ENCODE measurements at places on chromosomes 7 and 10.

DNA sequence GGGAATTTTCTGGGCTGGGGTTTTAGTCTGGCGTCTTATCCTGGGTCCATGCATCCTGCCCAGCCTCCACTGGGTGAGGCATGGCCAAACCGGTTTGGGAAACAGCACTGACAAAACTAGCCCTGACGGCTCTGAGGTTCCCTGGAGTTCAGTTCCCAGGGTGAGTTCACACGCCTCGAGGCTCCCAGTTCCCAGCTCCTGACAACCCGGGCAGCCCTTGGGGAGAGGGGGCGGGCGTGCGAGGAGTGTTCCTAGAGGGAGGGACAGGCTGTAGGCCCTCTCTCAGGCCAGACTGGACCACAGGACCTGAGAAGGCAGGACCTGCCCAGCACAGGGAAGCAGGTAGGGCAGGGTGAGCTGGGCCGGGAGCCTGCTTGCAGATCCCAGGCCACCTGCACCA, 82.3 kb upstream of the PPIF start:
- no peaks in the 10 kb centered on the region for H3K36me3 ChIP-seq
- H3K4me1 ChIP-seq = peaks cover 48% of the 10 kb centered on the region
- H3K27ac ChIP-seq = peak overlapping the region; percentile 59
- no peaks in the 10 kb centered on the region for H3K27me3 ChIP-seq

- H3K27me3 ChIP-seq = no peaks in the 10 kb centered on the region
- H3K27ac ChIP-seq = peak overlapping the region; percentile 96
- H3K4me3 ChIP-seq = peak overlapping the region; percentile 79
- no peaks in the 10 kb centered on the region for H3K36me3 ChIP-seq
- DNase-seq = no peak
- H3K4me1 ChIP-seq = peaks cover 79% of the 10 kb centered on the region
These were observed 1.2 kb downstream of the BRI3 start for GRCh38 chr7:98282703-98283102.

GRCh38 chr7:105896407-105896911, 20.1 kb upstream of the ATXN7L1 start:
- no peaks in the 10 kb centered on the region for H3K36me3 ChIP-seq
- H3K27me3 ChIP-seq = no peaks in the 10 kb centered on the region
- H3K4me3 ChIP-seq = no peak overlapping the region
- no peak overlapping the region for H3K27ac ChIP-seq
- DNase-seq = no peak

DNA sequence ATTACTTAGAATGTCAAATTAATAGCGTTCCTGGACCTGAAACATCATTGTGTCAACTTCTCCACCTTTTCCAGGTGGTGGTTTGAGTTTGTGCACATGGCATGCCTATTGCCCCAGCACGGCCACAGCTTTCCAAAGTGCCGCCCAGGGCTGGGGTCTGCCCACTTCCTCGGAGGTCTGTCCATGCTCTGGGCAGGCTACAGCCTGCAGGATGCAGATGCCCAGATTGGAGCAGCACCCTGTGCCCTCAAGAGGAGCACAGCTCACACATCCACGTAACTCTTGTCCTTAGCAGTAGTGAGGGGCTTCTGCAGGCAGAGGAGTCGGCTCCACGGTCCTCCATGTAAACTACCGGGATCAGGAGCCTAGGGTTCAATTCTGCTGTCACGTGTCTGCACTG, 238.6 kb downstream of the EBF3 start:
- no peaks in the 10 kb centered on the region for H3K4me1 ChIP-seq
- H3K27ac ChIP-seq = no peak overlapping the region
- no peaks in the 10 kb centered on the region for H3K36me3 ChIP-seq
- no peaks in the 10 kb centered on the region for H3K27me3 ChIP-seq
- no peak overlapping the region for H3K4me3 ChIP-seq

- no peak overlapping the region for H3K4me3 ChIP-seq
- no peak overlapping the region for H3K27ac ChIP-seq
- no peaks in the 10 kb centered on the region for H3K27me3 ChIP-seq
These were observed 106.6 kb downstream of the POU6F2 start for GRCh38 chr7:39084349-39084748.

DNA sequence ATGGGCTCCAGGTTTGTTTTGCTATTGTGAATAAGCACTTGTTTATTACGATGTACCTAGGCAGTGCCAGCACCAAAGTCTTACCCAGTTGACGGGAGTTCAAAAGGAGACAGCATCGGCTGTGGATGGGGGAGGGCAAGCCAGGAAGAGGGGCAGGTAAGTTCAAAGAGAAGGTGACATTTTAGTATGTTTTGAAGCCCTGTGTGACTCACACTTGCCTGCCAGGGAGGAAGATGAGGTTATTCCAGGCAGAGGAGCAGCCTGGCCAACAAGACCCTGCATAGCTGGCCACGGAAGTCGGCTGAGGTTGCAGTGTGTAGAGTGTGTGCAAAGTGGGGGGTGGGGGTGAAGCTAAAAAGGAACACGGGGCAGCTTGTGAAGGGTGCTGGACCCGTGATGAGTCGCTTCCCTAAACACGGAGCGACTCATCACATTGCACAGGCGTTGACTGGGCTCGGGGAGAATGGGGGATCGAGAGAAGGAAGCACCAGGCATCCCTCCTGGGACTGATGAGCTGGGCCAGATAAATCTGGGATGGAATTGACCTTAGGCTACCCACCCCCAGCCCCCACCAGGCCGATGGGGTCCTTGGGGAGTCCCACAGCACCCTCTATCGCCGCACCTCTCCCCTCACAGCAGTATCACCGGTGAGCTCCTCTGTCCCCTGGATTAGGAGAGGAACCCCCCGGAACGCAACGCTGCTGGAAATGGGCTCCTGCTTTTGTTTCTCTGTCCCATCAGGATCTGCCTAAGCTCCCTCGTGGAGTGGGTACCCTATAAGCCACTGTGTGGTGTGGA, 97.9 kb upstream of the IKZF1 start:
- no peak overlapping the region for H3K27ac ChIP-seq
- DNase-seq = no peak
- no peaks in the 10 kb centered on the region for H3K36me3 ChIP-seq
- H3K4me3 ChIP-seq = no peak overlapping the region
- H3K4me1 ChIP-seq = no peaks in the 10 kb centered on the region

- no peaks in the 10 kb centered on the region for H3K27me3 ChIP-seq
- no peaks in the 10 kb centered on the region for H3K4me1 ChIP-seq
- no peak overlapping the region for H3K27ac ChIP-seq
These were observed 174.2 kb upstream of the NPVF start for GRCh38 chr7:25402532-25402931.

- no peak for DNase-seq
- no peaks in the 10 kb centered on the region for H3K36me3 ChIP-seq
- no peaks in the 10 kb centered on the region for H3K4me1 ChIP-seq
- no peaks in the 10 kb centered on the region for H3K27me3 ChIP-seq
- no peak overlapping the region for H3K4me3 ChIP-seq
These were observed 312.4 kb upstream of the CDC14C start for GRCh38 chr7:48611993-48612392.

- H3K4me3 ChIP-seq = no peak overlapping the region
- H3K27ac ChIP-seq = no peak overlapping the region
- H3K27me3 ChIP-seq = no peaks in the 10 kb centered on the region
- H3K4me1 ChIP-seq = peaks cover 38% of the 10 kb centered on the region
- H3K36me3 ChIP-seq = no peaks in the 10 kb centered on the region
- no peak for DNase-seq
These were observed 36.0 kb downstream of the KLF6 start for GRCh38 chr10:3749011-3749410.
